ENCODE measurements at places on chromosomes 11 and 22. TPM values are rescaled to one million over a fixed set of nuclear protein-coding genes. Genes with fewer than 3 reads are reported as not detected.
A peak's percentile ranks its signal among the peaks of the same experiment; 100 is the strongest.

DNA sequence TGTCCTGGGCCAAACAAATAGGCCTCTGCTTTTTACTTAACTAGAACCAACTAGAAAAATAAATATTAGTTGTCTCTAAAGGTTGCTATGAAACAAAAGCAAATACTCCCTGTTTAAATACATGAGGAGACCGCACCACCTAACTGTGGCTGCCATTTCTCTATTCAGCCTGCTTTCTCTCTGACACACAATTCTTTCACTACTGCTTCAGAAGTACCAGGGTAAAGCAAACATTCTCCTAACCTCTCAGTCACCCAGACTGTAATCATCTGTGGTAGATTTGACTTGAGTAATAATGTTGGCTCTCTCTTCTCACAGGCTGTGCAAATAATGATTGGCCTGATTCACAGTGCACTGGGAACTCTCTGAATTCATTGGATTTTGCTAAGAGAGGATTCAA is 41.0 kb upstream of the MS4A8 start:
- no peak for DNase-seq

DNA sequence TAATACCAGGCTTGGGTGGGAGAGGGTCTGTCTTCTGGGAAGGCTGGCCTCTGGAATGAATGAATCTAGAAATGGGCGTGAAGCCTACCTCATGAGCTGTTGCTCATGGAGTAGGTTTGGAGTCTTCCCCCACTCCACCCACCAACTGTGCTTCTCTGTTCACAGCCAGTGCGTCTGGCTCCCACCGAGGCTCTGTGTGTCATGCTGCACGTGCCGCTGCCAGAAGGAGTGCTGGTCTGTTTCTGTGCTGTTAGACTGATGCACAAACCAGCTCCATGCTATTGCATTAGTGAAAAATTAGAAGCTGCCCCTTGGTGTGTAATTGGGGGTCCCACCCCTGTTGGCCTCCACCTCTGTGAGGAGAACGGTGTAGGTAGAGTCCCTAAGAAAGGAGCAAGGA is 132.3 kb upstream of the PARVA start:
- no peak for DNase-seq

GRCh38 chr22:36432592-36433317 is 45.0 kb upstream of the MYH9 start:
- DNase-seq, result no peak

DNA sequence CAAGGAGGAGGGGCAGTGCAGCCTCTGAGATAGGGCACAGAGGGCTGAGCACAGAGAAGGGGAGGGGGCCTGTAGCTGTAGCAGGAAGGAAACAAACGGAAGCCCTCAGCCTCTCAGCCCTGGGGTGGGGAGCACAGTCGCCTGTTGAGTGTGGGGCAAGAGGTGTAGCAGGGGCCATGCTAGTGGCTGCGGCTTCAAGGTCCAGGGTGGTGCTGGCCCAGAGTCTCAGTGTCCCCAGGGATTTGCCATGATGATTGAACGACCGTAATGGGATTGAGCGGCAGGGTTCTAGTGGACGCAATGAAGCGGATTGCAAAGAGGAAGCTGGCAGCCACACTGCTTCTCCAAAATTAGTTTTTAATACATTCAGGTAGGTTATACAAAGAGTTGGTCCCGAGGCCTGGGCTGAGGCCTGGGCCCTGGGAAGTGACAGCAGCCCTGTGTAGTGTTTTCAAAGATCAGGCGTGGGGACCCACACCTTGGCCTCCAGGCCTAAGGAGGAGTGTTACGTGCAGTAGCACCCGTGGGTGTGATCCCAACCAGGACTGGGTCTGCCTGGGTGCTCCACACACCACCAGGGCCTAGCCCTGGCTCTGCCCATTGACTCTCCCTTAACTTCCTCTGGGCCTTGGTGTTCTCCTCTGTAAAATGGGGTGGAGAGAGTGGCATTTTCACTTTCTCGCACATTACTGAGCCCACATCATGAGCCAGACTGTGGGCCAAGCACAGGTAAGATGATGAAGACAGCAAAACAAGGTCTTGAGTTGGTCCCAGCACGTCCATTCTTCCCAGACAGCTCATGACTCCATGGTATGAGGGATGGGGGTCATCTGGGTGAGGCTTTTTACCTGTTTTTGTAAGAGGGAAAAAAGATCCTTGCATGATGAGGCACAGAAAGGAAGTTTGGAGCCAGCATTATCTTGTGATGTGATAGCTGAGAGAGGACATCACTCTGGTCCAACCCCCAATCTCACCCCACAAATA is 13.1 kb downstream of the LRRC32 start:
- DNase-seq, result peak; percentile 21

DNA sequence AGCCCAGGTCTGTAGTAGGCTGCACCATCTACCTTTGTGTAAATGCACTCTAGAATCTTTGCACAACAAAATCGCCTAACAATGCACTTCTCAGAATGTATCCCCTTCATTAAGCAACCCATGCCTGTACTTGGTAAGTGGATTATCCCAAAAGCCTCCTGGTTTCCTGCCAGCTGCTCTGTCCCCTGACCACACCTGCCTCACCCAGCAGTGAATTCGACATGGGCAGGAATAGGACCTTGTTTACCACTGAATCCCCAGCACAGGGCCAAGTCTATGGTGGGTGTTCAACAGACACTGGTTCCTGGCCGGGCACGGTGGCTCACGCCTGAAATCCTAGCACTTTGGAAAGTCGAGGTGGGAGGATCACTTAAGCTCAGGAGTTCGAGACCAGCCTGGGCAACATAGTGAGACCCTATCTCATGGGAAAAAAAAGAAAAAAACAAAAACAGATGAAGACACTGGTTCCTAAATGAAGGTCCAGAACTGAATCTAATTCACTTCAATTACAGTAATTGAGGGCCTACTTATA is 5.1 kb upstream of the SYCE3 start:
- no peak for DNase-seq

GRCh38 chr11:128357073-128357472 is 230.3 kb downstream of the ETS1 start:
- DNase-seq, result no peak

HARBI1 gene
- 6.3 TPM for total RNA-seq

GRCh38 chr11:9230296-9230695 is 34.9 kb downstream of the DENND5A start:
- DNase-seq, result no peak

GRCh38 chr11:96178887-96179279 is 164.1 kb downstream of the MAML2 start:
- DNase-seq, result no peak

ZNF408 gene
- total RNA-seq, result 8.6 TPM

GRCh38 chr11:837189-837989 is 4.6 kb downstream of the CD151 start:
- DNase-seq, result peak; percentile 51
